ENCODE measurements at places on chromosomes 7 and 10.
A peak's percentile ranks its signal among the peaks of the same experiment; 100 is the strongest.

GRCh38 chr10:133045556-133046389, 42.0 kb upstream of the ADGRA1 start:
- DNase-seq: no peak

- no peak for DNase-seq
These were observed 12.0 kb upstream of the HERC4 start for GRCh38 chr10:68086910-68087684.

- DNase-seq: no peak
These were observed 672.0 kb upstream of the FOXK1 start for GRCh38 chr7:4010061-4010605.

DNA sequence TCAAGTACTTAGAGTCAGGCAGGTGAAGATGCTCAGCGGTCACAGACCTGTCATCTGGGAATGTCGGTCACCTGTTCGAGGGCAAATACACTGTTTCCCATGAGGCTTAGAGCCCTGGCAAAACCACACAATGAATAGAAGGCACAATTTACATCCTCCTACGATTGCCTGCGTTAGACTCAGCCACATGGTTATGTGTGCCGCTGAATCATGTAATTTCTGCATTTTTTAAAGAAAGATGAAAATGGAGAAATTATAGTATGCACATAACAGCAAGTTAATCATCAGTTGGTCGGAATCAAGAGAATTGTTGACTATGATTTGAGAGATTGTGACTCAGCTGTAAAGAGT, 158.2 kb downstream of the ADARB2 start:
- no peak for DNase-seq

GRCh38 chr10:90213346-90213745, 512.0 kb downstream of the KIF20B start:
- DNase-seq: no peak

DNA sequence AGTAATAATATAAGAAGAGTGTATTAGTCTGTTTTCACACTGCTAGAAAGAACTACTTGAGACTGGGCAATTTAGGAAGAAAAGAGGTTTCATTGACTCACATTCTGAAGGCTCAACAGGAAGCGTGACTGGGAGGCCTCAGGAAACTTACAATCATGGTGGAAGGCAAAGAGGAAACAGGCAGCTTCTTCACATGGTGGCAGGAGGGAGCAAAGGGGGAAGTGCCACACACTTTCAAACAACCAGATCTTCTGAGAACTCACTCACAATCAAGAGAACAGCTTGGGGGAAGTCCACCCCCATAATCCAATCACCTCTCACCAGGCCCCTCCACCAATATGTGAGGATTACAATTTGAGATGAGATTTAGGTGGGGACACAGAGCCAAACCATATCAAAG, 212.5 kb upstream of the HDAC9 start:
- no peak for DNase-seq

GRCh38 chr10:62079885-62080559, 178.5 kb downstream of the ARID5B start:
- DNase-seq: no peak

DNA sequence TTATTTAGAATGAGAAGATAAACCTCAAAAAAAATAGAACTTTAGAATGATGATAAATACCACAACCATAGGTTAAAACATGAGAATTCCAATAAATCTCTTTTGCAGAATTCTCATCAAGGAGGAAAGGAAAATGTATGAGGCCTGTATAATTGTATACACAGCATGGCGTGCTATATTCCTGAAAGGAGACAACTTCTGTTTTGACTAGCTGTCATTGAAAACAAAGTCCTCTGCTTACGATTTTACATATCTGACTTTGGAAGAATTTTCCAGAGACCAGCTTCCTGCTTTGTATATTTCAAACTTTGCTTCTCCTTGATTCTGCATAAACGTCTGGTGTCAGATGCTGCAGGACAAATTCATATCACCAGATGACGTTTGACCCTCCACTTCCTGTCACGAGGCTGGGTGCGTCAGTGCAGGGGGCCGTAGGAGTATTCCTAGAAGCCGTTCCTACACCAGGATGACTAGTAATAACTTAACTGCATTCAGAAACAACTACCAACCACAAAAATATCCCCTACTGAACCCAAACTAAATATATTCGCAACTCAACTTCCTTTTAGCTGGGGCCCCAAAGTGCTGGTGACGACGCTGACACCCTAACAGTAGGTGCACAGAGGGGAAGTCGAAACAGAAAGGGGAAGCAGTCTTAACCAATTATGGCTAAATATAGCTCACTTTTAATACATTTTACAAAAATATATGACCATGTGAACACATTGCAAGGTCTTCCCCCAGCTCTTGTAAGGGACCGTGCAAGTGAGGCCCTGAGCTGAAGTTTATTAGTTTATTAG, 178.6 kb upstream of the INHBA start:
- peak; percentile 49 for DNase-seq

DNA sequence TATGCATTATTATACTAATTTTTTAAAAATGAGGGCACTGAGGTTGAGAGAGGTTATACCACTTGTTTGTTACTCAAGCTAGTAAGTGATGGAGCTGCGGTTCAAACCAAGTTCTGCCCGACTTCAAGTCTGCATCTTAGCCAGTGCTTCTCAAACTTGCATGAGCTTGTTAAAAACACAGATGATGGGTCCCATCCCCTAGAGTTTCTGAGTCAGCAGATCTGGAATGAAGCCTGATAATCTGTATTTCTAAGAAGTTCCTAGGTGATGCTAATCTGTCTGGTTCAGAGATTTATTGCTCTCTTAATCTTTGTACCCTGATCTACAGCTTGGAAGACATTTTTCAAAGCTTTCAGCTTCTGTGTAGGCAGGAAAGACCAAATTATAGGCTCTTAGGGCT, 67.7 kb upstream of the CC2D2B start:
- no peak for DNase-seq

DNA sequence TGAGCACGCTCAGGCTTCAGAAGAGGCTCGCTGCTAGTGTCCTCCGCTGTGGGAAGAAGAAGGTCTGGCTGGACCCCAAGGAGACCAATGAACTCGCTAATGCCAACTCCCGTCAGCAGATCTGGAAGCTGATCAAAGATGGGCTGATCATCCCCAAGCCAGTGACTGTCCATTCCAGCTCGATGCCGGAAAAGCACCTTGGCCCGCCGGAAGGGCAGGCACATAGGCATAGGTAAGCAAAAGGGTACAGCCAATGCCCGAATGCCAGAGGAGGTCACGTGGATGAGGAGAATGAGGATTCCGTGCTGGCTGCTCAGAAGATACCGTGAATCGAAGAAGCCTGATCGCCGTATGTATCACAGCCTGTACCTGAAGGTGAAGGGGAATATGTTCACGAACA, 5.7 kb upstream of the PPP2R2D start:
- DNase-seq: no peak

GRCh38 chr10:92790440-92790839, 57.9 kb upstream of the EXOC6 start:
- DNase-seq: no peak

DNA sequence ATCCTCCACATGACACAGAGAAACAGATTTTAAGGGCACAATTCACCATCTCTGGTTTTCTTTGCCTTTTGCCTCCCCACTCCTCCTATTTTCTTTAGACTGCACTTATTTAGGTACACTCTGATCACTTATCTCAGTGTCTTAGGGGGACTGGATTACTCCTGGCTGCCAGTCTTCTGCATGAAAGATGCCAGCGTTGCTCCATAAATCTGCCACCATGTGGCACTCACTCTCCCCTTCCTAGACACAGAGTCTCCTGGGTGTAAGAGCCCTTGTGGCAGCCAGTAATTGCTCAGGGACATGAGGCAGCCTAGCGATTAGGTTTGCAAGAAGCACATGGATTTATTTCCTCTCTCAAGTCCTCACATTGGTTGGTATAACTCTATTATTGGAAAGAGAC, 34.5 kb upstream of the RBM20 start:
- DNase-seq: no peak

GRCh38 chr10:12961416-12962205, 39.9 kb downstream of the CCDC3 start:
- DNase-seq: no peak

GRCh38 chr10:104895541-104895940, 254.5 kb downstream of the SORCS3 start:
- DNase-seq: no peak

GRCh38 chr10:21048068-21048467, 151.0 kb upstream of the NEBL start:
- no peak for DNase-seq

DNA sequence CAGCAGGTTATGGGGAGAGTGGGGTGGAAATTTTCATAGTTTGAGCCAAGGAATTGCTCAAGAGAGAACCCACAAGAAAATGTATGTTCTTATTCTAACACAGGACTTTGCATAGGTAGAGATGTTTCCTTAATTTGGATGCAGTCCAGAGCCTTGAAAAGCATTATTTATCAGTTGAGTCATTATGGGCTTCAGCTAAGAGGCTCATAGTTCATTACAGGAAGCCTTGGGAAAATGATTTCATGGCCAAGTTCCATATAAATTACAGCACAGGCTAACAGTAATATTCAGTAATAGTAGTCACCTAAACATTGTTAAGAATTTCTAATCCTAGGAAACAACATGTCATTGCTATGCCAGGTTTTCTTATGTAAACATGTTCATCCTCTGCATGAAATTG, 131.1 kb upstream of the PTPRZ1 start:
- DNase-seq: no peak

GRCh38 chr7:136514776-136515175, 353.7 kb upstream of the CHRM2 start:
- DNase-seq: no peak

- DNase-seq: no peak
These were observed 32.0 kb upstream of the NRG3 start for GRCh38 chr10:81843042-81843441.

GRCh38 chr7:134660242-134660785, 13.7 kb downstream of the BPGM start:
- DNase-seq: no peak

- no peak for DNase-seq
These were observed 40.4 kb downstream of the CREB3L2 start for GRCh38 chr7:137961200-137962177.

GRCh38 chr7:94590526-94591162, 65.3 kb downstream of the SGCE start:
- DNase-seq: no peak

GRCh38 chr7:51066405-51066882, 250.2 kb downstream of the COBL start:
- no peak for DNase-seq

DNA sequence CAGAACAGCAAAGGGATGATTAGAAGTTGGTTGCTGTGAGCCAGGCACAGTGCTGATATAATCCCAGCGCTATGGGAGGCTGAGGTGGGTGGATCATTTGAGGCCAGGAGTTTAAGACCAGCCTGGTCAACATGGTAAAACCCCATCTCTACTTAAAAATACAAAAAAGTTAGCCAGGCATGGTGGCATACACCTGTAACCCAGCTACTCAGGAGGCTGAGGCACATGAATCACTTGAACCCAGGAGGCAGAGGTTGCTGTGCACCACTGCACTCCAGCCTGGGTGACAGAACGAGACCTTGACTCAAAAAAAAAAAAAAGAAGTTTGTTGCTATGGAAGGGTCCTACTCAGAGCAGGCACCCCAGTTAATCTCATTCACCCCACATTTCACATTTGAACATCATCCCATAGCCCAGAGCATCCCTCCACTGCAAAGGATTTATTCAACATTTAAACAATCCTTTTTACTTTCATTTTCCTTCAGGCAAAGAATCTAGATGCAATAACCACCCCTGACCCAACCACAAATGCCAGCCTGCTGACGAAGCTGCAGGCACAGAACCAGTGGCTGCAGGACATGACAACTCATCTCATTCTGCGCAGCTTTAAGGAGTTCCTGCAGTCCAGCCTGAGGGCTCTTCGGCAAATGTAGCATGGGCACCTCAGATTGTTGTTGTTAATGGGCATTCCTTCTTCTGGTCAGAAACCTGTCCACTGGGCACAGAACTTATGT, 4.1 kb downstream of the IL6 start:
- no peak for DNase-seq

GRCh38 chr10:21929070-21929469, 74.5 kb downstream of the DNAJC1 start:
- no peak for DNase-seq

DNA sequence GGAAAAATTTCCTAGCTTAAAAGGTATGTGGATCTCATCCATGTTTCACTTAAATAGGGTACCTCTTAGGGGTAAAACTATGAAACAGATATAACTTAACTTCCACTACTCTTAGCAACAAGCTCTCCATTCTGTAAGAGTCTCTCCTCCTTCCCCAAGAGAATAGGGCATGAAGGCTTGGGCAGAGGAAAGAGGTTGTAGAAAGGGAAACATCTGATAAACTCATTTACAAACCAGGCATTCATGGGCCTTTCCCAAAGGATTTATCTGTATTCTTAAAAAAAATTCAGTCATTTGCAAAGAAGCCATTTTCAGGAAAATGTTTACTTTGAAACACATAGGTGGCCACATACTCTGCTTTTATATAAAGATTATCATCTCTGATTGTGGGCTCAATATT, 82.7 kb downstream of the SEMA3A start:
- no peak for DNase-seq

- no peak for DNase-seq
These were observed 89.6 kb downstream of the VTI1A start for GRCh38 chr10:112536663-112537062.

GRCh38 chr10:21083861-21084260, 186.8 kb upstream of the NEBL start:
- no peak for DNase-seq

DNA sequence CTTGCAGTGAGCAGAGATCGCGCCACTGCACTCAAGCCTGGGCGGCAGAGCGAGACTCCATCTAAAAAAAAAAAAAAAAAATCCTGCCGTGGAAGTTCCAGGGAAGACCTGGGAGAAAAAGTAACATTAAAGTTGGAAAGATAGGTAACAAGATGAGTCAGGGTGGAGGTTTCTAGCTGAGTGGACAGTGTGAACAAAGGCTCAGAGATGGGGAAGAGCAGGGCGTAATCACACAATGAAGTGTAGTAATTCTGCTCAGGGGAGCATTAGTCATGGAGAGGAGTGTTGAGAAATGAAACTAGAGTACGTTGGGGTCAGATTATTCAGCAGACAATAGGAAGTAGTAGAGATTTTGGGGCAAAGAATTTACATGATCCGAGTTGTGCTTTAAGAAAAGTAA, 21.6 kb upstream of the WASL start:
- DNase-seq: no peak

DNA sequence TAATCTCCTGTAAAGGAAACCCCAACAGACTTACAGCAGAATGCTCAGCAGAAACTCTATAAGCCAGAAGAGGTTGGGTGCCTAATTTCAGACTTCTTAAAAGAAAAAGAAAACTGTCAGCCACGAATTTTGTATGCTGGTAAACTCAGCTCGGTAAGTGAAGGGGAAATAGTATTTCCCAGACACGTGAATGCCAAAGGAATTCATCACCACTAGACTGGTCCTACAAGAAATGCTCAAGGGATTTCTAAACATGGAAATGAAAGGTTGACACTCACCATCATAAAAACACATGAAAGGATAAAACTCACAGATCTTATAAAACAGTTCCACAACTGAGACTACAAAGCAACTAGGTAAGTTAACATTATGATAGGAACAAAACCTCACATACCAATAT, 68.6 kb downstream of the GLCCI1 start:
- DNase-seq: no peak

- DNase-seq: no peak
These were observed 75.5 kb upstream of the CAPZA2 start for GRCh38 chr7:116786791-116787443.

GRCh38 chr7:134827889-134828288, 48.5 kb downstream of the CALD1 start:
- DNase-seq: no peak
